ENCODE measurements at places on chromosomes 2 and 18. TPM values are rescaled to one million over a fixed set of nuclear protein-coding genes. Genes with fewer than 3 reads are reported as not detected.

ALK gene
- not detected for total RNA-seq

DNA sequence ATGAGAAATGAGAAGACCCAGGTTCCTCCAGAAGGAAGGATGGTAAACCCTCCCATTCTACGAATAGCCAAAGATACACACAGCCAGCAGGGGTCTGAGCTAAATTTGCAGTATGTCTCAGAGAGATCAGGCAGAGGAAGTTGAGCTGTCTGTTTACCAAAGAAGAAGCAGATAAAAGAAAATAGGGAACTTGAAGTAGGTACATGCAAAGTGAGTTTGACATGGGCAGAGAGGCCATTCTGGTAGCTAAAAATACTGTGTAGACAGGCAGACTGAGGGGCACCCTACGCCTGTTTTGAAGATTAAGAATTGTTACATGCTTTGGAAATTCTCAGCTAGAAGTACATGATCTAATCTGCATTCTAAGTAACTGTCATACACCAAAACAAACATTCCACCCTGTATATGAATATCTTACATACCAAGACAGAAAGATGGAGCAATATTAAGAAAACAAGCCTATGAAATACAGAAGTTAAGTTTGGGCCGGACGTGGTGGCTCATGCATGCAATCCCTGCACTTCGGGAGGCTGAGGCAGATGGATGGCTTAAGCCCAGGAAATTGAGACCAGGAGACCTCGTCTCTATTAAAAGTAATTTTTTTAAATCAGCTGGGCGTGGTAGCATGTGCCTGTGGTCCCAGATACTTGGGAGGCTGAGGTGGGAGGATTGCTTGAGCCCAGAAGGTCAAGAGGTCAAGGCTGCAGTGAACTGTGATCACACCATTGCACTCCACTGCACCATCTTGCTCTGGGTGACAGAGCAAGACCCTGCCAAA, 157.9 kb downstream of the ANKRD44 start:
- DNase-seq = peak; percentile 46

DNA sequence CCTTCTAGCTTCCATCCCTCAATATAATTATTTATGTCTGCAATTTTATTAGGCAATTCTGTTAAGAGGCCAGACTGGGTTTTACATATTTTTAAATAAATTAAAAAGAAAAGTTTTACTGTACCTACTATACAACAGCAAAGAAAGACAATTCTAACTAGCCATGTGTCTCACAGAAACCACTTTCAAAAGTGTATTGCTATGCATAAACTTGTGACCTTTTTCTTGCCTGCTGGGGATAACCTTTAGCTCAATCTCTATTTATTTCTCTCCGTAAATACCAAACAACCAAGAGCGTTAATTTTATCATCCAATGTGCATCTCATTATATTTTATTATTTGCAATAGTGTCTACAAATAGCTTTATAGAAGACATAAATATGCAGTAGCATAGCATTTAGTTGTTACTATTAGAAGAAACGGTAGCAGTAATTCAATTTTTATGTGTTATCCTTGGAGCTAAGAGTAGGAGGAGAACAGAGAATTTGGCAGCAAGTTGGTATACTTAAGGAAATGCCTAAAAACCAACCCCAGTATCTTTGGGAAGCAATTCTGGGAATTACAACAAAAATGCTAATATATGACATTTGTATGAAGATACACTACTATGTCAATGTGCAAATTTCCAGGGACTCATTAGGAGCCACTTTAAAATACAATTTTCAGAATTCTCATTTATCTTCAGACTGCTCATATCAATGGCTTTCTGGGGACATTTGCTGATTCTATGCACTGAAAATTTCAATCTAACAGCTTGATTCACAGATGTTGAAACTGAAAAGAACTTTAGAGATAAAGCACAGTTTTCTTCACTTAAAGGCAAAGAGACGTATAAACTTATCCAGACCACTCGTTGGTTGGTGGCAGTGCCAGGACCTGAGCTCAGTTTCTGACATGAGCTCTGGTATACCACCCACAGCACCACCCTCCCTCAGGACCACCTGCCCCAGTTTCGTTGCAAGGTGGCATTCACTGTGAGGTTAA, 23.0 kb upstream of the RTN4 start:
- no peak for DNase-seq

PMAIP1 gene
- total RNA-seq = 53.5 TPM

ACOXL gene
- not detected for total RNA-seq

CASP10 gene
- 13.0 TPM for total RNA-seq

RIT2 gene
- not detected for total RNA-seq

DNA sequence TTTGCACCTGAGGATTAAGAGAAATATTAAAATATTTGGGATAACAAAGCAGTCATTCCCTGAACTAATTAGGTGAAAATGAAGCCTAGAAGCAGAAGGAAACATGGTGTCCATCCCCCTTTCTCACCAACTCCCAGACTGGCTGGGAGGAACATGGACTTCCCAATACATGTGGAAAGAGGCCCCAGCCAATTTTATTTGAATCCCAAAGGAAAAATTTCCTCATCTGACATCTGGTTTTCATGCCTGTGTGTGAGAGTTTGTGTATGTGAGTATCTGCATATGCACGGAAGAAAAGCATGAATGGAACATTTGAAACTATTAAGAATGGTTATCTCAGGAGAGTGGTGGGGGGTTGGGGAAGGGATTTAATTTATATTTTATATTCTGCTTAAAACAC, 84.3 kb downstream of the COPS8 start:
- no peak for DNase-seq

ASXL3 gene
- total RNA-seq = 0.20 TPM

DNA sequence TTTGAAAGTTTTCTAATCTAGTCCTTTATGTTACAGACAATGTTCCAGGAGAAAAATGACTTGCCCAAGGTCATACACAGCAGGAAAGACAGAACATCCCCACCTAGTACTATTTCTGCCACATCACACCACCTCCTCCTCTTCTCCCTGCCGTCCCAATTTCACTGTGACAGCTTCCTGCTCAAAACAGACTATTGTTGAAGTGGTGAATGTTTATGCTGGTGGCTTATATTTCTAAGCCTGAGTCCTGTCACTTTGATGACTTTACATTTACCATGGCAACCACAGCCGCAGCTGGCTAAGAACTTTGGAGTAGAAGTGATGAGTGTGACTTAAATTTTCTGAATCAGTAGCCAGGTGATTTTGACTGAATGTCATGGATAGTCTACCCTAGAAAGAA, 10.0 kb downstream of the GALNT5 start:
- no peak for DNase-seq

DNA sequence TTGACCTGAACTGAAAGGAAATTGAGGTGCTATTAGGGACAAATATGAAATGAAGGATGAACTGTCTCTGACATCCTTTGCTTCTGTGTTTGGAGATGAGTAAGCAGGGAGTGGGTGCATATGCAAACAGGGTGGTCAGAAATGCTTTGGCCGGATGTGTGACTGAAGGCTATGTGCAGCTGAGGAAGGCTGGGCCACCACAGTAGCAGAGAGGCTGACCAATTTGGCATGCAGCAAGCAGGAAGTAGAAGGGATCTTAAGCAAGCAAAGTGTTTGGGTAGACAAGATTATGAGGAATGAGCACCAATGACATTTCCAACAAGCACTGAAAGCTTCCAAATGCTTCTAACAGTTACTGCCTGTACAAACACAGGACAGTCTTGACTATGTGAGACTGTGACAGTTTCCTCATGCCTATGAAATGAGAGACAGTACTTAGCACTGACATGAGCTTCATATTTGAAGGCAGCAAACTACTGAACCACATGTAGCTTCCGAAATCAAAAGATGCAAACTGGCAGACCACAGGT, 3.3 kb upstream of the ACTR3 start:
- no peak for DNase-seq

TMEM37 gene
- total RNA-seq = 1.4 TPM

TGFBRAP1 gene
- 19.4 TPM for total RNA-seq

CGREF1 gene
- total RNA-seq = 45.2 TPM

SETBP1 gene
- total RNA-seq = 2.5 TPM

- no peak for DNase-seq
These were observed 37.2 kb upstream of the PXDN start for GRCh38 chr2:1781291-1782080.

POTEJ gene
- not detected for total RNA-seq

DNA sequence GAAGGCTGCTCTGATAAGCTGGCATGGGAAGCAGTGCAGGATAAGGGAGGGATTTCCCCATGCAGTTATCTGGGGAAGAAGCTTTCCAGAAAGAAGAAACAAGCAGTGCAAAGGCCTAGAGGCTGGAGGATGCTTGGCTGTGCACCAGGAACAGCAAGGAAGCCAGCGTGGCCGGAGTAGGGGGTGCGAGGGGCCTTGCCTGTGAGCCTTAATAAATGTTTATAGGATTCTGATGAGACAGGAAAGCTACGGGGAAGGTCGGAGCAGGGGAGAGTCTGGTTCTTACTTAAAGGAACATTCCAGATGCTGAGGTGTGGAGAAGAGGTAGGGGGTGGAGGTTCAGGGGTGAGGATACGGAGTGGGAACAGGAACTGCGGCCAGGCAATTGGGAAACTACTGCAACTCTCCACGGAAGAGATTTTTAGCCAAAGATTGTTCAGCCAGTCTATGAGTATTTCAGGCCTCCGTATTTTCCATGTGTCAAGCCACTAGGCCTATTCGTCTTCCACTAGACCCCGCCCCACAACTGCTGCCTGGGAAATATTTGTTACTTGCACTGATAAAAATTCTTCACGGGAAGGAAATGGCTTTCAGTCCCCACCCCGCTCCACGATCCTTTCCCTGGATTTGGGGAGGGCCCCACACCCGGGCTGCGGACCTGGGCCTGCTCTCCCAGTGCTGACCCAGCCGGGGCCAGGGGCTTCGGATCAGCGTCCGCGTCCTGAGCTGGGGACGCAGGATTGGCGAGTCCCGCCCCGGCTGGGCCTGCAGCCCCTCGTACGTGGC, 516 bp downstream of the EIF2AK2 start:
- DNase-seq = no peak
